Effector memory CD8-positive, alpha-beta T cell (primary cell): ENCODE measurements at places on chromosomes 3 and 15.
A peak's percentile ranks its signal among the peaks of the same experiment; 100 is the strongest.

GRCh38 chr3:17431004-17431403 lies 311.4 kb downstream of the TBC1D5 start:
- DNase-seq: no peak

GRCh38 chr3:59128685-59129084 lies 78.9 kb upstream of the CFAP20DC start:
- no peak for DNase-seq

- DNase-seq: no peak
Measured at GRCh38 chr3:108053483-108053882, 37.3 kb downstream of the CD47 start.

GRCh38 chr3:12194209-12194608 lies 35.5 kb upstream of the TIMP4 start:
- no peak for DNase-seq

DNA sequence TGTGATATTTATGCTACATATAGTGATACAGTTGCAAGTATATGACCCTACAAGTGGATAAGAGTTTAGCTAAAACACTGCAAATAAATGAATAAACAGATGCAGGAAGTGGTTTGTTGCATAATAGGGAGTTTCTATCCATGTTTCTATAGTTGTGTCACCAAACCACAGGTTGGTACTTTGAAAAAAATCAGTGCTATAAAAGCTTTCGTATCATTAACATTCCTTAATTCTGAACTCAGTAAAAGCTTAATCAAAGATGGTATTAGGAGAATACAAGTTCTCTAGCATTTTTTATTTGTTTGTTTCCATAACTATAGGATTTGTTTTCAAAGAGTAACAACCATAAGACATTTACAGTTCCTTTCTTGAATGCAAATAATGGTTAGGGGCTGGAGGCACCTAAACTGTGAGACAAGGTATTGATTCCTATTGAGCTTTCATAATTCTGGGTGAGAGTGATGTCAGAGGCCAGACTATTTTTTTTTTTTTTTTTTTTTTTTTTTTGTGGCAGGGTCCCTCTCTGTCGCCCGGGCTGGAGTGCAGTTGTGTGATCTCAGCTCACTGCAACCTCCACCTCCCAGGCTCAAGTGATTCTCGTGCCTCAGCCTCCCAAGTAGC lies 29.6 kb downstream of the CPOX start:
- DNase-seq: no peak

DNA sequence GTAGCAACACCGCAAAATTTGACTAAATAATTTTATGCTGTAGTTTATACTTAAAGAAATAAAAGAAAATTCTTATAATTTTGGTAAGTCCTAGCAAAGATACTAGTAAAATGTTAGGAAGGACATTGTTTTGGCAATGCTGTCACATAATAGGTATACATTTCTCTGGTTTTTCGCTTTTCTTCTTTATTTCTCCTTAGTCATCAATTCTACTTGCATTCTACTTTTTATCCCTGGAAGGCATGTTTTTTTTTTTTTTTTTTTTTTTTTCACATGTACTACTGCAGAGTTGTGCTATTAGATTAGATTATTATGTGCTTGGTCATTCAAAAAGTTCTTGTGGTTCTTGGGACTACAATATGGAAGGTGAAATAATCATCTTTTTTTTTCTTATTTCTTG lies 1421.2 kb downstream of the SI start:
- DNase-seq: no peak

DNA sequence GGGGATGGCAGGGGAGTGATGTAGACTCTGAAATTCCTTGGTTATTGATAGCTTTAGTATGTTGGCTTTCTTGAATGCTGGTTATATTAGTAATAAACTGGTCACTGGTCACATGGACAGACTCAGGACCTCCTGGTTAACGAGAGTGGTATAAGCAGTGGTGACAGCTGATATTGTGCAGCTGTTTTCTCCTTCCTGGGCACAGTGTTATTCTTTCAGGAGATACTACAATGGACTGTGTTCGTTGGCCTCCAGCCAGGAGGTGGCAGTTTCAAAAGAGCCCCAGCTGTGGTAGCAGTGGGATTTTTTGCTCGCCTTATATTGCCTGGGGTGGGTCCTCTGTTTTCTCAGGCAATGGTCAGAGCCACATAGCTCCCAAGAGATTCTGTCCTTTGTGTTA lies 181.6 kb upstream of the RBMS3 start:
- DNase-seq: no peak

- no peak for DNase-seq
Measured at GRCh38 chr15:56307180-56307579, 58.0 kb upstream of the TEX9 start.

DNA sequence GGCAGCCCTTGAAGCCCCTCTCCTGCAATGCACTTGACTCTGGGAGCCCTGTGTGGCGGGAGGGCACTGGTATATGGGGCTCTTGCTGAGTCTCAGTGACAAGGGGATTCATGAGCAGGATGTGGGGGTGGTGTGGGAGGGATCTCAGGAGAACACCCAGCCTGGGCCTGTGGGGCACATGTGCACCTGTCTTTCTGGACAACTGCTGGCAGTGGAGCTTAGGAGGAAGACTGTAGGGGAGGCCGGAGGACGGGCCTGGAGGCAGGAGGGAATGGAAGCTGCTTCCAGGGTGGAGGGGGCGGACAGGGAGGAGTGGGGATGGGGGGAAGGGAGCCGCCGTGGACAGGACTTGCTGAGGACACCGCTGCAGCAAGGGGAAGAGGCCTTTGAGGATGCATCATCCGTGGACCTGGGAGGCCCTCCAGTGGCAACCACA lies 10.8 kb upstream of the SNRPA1 start:
- DNase-seq: no peak

DNA sequence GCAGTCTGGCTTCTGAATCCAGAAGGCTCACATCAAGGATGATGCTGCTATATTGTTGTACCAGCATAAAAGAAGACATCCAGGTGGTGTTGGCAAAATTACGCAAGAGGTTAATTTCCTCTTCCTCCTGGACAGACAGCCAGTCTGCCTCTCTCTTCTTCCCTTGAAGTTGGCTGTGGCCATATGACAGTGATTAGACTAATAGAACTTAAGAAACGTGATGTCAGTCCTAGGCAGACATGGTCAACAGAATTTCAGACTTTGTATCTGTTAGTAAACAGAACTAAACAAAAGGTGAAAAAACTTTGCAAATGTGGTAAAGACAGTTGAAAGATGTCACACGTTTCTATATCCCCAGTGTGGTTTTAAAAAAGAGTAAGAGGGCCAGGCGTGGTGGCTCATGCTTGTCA lies 465.2 kb upstream of the NR2F2 start:
- DNase-seq: peak; percentile 10

- DNase-seq: no peak
Measured at GRCh38 chr3:150275941-150276340, 132.2 kb upstream of the TSC22D2 start.

GRCh38 chr3:131796558-131797198 lies 238.1 kb downstream of the CPNE4 start:
- DNase-seq: no peak

GRCh38 chr3:179473565-179473964 lies 22.3 kb upstream of the GNB4 start:
- no peak for DNase-seq
